ENCODE measurements at places on chromosomes 6 and 20. TPM values are rescaled to one million over a fixed set of nuclear protein-coding genes. Genes with fewer than 3 reads are reported as not detected.

GRCh38 chr6:17281100-17281496 is at the start of gene RBM24:
Gene RBM24 (plus strand): TSS chr6:17281361. CDS start chr6:17281582, 221 bp downstream.
- DNase-seq = no peak

DNA sequence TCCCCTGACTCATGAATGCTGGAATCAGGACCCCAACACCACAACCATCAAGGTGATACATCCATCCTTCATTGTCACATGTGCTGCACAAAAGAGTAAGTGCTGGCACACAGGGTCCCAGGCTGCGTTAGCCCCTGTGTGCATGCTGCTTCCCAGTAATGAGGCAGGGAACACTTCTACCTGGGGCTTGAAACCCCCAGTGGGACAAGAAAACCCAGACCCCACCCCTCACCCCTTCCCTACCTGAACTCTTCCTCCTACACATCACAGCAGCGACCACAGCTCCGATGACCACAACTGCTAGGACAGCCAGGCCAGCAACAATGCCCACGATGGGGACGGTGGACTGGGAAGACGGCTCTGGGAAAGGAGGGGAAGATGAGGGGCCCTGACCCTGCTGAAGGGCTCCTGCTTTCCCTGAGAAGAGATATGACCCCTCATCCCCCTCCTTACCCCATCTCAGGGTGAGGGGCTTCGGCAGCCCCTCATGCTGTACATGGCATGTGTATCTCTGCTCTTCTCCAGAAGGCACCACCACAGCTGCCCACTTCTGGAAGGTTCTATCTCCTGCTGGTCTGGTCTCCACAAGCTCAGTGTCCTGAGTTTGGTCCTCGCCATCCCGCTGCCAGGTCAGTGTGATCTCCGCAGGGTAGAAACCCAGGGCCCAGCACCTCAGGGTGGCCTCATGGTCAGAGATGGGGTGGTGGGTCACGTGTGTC is 2.0 kb downstream of the HLA-B start:
- DNase-seq = no peak

GRM1 gene
- 0.23 TPM for polyA plus RNA-seq

- DNase-seq = no peak
These were observed 4.6 kb downstream of the MDC1 start for GRCh38 chr6:30712441-30712945.

EYA2 gene
- 20.5 TPM for polyA plus RNA-seq

DNA sequence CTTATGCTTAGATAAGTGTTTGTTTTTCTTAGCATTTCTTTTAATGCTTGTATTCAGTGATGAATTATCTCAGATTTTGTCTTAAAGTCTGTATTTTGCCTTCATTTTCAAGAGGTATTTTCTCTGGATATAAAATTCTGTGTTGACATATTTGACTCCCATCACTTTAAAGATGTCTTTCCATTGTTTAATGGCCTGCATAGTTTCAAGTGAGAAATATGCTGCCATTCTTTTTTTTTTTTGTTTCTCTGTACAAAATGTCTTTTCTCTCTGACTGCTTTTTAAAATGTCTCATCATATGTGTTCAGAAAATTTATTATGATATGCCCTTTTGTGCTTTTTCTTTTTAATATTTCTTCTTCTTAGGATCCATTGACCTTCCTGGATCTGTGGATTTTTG is 578.0 kb upstream of the NOX3 start:
- DNase-seq = no peak

DNA sequence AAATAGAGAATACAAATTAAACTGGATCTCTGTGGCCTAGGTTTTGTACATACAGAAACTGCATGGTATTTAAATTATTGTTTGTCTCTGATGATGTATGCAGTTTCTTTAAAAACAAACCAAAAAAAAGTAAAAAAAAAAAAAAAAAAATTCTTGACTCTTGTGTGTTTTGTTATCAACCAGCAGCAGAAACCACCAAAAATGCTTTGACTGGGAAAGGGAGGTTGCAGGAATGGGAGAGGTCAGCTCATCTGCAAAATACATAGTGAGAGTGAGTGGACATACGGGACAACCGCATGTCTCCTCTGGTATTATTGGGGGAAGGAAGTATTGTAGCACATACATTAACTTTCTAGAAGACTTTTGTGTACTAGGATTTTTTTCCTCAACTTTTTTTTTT is 38.0 kb downstream of the TBC1D7 start:
- no peak for DNase-seq

GRCh38 chr6:6908121-6908520 is 199.6 kb upstream of the RREB1 start:
- no peak for DNase-seq

- no peak for DNase-seq
These were observed 19.6 kb downstream of the NTSR1 start for GRCh38 chr20:62728028-62728780.

STK4 gene
- 21.7 TPM for polyA plus RNA-seq

GRCh38 chr6:105785066-105785811 is 300.9 kb upstream of the PRDM1 start:
- DNase-seq = no peak

DNA sequence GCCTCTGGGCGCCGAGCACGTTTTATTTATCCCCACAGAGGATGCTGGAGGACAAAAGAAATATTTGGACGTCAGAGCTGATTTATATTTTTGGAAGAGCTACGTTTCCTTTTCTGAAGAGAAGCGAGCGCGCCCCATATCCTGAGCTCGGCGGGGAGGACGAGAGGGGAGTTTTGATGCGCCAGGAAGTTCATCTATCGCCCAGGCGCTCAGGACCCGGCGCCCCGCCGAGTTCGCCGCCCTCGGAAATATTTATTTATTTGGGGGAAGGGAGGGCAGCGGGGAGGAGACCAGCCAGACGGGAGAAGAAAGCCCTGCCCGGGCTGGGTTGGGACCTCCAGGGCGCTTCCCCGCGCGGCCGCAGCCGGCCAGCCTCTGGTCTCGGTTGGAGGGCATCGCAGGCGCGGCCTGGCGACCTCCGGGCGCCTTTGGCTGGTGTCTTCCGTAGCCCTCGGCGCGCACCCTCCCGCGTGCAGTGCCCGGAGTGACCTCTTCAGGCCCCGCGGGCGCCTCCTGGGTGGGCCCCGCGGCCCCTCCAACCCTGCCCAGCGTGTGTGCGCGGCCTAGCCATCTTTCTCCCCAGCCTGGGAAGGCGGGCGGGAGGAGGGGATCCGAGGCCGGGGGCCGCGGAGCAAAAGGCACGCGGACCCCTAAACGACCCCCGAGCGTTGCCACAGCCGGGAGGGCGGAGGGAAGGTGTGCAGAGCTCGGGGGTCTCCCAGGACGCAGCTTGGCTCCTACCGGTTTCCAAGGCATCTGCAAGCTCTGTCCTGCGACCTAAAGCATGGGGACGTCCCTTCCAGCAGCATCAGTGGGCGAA is 5.4 kb upstream of the FOXF2 start:
- DNase-seq = no peak

GRCh38 chr6:4091941-4092340 is 13.0 kb upstream of the FAM217A start:
- DNase-seq = no peak

- DNase-seq = no peak
These were observed 158.4 kb downstream of the BTBD9 start for GRCh38 chr6:38481211-38481836.

HDGFL1 gene
- not detected for polyA plus RNA-seq

MUCL3 gene
- 0.09 TPM for polyA plus RNA-seq

DNA sequence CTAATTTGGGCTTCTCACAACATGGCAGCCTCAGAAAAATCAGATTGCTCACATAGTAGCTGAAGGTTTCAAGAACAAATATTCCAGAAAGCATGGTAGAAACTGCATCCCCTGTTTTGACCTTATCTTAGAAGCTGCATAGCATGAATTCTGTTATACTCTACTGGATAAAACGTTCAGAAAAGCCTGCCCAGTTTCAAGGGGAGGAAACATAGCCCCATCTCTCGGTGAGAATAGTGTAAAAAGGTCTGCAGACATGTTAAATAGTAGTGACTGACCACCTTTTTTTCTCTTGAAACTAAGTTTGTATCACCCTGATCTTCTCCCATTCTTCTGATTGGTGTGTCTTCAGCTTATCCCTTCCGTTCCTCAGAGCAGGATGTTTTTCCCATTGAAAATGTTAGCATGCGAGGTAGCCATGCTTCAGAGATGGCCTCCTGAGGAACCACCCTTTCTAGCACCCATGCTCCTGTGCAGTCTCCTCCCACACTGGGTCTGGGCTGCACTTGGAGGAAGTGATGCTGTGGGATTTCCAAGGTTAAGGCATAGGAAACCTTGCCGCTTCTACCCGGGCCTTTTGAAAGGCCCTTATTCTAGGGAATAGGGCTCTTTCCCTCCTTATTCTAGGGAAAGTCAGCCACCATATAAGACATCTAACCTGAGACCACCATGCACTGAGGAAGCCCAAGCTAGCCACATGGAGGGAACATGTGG is 50.1 kb downstream of the MARCKS start:
- DNase-seq = no peak

GRCh38 chr6:147467886-147468285 is 40.6 kb upstream of the SAMD5 start:
- no peak for DNase-seq

DNA sequence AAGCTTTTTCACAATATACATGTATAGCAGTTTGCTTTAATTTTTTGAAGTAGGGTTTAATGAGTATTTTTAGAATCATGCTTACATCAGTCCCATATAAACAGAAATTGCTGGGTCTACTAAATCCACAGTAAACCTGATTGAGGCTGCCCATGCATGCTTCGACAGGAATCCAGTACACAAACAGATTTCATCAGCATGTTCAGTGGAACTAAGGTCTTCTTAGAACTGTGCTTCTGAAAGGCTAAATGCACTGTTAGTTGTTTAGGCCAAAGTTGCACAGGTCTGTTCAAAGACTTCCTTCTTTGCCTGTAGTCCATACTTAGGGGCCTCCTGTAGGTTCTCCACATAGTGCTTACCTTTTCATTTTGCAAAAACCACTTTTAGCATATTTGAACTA is 42.5 kb upstream of the THBS2 start:
- no peak for DNase-seq

SMOC2 gene
- polyA plus RNA-seq = 420 TPM

DNA sequence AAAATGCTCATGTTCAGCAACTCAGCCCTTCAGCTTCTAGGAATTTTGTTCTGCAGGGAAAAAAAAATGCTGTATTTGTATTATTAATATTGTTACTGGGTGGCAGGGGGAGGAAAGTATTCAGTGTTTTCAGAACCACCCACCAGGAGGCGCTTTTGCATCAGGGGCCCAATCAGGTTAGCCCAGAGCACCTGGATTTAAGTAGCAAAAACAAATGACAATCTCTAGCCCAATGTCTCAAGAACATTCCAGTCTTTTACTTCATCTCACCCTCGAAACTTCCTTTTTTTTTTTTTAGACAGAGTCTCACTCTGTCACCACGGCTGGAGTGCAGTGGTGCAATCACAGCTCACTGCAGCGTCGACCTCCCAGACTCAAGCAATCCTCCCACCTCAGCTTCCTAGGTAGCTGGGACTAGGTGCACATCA is 635 bp upstream of the C20orf203 start:
- DNase-seq = no peak

STX11 gene
- 2.7 TPM for polyA plus RNA-seq

IRAK1BP1 gene
- 14.7 TPM for polyA plus RNA-seq

- no peak for DNase-seq
These were observed 240.3 kb downstream of the TPBG start for GRCh38 chr6:82603871-82604270.

WASF1 gene
- 45.9 TPM for polyA plus RNA-seq

HUS1B gene
- polyA plus RNA-seq = 0.48 TPM

DNA sequence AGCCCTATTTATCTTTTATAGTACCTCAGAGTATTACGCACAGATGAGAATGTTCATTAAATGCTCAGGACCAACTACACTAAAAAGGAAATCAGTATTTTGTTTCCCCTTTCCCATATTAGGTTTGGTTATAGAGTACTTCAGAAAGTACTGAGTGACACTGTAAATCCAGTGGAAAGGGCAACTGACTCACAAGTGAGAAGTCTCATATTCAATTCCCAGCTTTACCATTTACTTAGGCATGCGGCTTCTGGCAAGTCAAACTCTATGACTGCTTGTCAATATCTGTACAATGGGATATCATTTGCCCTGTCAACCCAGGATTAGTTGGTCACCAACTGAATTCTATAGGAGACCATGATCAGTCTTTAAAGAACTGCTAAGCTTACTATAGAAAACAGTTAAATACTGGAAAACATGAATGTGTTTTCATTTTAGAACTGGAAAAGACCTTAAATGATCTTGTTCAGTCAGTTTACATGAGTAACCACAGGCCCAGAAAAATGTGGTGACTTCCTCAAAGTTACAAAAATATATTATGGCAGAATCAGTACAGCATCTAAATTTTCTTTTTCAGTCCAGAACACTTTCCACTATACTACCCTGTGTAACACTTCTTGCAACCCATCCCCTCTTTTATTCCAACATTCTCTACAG is 3.6 kb downstream of the MAP3K7 start:
- no peak for DNase-seq

DNA sequence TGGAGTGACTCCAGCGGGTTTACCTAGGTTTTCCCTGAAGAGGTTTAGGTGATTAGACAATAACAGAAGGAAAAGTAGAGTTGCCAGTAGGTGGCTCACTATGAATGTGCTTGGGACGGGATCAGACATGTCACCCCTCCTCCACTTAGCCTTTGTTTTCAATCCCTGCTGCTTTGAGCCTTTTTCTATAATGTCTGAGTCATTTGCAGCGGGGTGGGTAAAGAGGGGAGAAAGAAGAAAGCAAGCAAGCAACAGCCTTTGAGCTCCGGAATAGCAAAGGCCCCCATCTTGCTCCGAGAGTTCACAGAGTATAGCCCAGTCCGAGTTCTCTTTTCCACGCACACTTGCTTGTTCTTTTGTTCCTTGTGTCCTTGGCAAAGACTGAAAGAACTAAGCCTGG is 129.1 kb downstream of the PACRG start:
- no peak for DNase-seq

DNA sequence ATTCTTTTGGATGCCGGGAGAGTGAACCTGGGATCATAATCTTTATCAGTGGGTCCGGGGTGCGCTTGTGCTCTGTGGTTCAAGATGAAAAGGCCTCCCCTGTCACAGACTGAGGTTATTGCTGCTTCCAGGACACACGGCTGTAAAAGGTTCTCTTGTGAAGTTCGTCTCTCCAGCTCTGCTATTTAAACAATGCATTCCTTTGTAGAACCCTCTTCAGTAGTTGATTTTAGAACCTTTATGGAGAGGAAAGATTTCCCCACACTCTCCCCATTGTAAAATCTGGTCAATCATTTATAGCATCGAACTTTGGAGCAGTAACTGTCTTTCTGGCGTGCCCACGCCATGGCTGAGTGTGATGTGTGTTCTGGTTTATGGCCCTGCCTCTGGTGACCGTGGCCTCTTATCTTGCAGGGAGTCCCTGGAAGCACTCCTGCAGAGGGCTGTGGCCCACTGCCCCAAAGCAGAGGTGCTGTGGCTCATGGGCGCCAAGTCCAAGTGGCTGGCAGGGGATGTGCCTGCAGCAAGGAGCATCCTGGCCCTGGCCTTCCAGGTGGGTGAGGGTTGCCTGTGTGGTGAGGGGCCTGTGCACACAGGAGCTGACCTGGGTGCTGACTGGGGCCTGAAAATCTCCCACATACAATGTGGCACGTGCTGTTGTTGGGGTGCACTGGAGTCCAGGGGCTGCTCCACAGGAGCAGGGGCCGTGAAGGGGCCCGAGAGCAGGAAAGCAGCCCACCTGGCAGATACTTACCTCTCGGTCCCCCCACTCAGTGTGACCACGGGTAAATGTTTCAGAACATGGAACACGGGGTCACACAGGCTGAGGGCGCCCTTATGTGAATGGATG is 11.6 kb upstream of the C20orf204 start:
- DNase-seq = no peak
